ENCODE measurements at places on chromosomes 7 and 10.

GRCh38 chr7:108452707-108453106 is 3.5 kb downstream of the NRCAM start:
- peak; percentile 62 for DNase-seq

DNA sequence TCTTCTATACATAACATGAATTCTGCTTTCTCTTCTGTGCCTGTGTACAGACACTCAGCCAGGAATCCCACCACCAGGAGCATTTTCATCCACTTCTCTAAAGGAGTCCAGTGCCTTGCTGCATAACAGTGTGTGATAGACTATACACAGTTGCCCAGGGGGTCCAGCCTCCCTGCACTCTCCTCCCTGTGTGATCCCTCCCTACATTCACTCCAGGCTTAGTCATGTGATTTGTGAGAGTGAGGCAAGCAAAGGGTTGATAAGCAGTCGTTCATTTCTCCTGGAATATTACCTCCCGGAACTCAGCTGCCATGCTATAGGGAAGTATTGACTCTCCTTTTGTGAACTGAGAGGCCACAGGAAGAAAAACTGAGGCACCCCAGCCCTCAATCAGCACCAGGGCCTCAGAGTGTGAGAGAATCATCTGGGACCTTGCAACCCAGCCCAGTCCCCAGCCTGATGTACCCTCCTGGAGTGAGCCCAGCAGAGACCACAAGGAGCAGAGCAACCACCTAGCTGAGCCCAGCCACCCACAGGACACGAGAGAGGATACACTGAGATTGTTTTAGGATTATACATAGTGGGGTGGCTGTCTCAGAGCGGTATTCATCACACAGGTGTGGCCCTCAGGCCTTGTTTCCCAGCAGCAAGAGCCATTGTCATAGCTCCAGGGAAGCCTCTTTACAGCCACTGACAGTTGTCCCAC is 45.0 kb upstream of the EEPD1 start:
- DNase-seq: no peak

DNA sequence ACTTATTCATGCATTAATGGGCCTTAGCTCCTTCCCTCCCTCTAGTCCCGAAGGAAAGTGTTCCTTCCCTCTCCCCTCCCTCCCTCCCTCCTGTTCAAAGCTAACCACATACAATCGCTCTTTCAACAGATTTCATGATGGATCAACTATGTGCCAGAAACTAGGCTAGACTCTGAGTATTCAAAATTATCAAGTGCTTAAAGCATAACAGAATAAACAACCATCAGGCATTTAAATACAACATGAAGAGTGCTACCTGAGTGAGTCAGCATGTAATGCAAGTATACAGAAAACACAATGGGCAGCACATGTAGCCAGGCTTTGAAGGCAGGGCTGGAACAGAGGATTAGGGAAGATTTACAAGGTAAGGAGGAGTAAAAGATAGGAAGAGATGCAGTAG is 11.3 kb downstream of the CHCHD3 start:
- DNase-seq: no peak

GRCh38 chr7:49669692-49670260 is 103.7 kb upstream of the VWC2 start:
- DNase-seq: no peak

DNA sequence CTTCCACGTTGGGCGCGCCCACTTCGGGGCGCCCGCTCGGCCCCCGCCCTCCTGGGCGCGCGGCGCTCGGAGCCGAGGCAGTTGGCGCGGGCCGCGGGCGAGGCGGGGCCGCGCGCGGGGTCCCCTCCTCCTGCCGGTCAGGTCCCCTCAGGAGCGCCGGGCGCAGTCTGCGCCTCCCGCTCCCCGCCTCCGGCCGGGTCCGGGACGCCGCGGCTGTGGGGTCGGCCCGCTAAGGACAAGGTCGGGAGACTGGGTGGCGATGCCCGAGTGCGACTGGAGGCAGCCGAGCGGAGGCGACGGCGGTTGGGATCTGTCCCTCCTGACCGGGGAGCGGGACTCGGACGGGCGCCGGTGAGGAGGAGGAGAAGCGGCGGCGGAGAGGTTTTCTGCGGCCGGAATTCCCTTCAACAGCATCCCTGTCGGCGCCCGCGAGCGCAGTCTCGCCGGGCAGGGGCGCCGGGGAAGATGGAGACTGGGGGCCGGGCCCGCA is at the start of gene ATRNL1:
ATRNL1 (plus strand) TSS at position 80 of the 490 bp plus-strand sequence; CDS start at position 466, 386 bp downstream.
- peak; percentile 63 for DNase-seq

DNA sequence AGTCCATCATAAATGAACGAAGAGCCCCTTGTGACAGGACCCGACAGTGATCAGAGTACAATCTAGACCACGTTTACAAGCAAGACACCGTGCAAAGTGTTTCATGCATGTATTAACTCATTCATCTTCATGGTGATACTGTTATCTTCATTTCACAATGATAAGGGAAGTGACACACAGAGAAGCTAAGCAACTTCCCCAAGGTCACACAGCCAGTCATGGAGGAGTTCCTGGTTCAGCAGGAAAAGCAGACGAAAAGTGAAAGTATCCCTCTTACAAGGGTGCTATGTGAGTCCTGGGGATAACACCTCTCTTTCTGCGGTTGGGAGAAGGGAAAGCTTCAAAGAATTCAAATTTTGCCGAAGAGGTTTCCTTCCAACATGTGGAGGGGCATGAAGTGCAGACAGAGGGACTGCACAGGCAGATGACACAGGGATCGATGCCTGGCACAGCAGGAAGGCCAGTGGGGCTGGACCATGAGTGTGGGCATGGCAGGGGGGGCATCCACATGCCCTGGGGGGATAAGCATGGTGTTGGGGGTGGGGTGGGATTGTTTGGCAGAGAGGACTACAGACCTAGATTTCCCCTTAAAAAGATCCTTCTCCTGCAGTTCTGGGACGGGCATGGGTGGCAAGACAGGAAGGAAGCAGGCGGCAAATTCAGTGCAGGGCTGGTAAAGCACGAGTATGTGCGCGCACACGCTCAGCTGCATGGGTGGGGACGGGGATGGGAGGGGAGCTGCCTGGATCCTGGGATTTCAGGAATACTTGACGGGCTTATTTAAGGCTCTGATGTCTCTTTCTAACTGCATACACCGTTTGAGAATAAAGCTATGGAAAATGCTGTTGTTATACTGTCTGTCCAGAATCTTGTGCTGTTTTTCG is 33.5 kb upstream of the DDC start:
- no peak for DNase-seq

DNA sequence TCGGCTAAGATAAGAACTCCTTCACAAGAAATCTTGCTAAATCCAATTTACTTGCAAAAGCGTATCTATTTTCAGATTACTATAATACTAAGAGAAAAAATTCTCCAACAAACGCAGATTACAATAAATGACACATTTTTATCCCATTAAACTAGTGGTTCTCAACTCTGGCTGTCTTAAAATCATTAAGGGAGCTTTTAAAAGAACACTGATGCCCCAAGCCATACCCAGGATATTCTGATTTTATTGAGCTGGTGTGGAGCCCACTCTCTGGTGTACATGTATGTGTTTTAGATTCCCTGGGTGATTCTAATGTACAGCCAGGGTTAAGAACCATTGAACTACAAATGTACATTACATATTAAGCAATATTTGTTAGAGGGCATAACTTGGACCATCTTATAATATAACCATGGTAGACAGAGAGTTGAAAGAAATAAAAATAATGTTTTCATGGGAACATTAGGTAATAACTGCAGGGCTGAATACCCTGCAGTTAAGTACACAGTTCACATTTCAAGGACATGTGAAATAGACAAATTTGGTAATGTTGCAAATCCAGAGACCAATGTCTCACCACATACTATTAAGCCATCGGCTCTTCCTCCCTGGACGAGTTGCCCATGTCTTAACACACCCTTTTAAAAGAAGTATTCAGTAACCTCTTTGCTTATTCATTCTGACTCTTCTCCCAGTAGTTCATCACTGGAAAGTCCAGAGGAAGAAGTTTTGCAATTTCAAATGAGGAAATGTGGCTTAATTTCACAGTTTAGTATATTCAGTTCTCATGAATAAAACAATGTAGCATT is 6.2 kb downstream of the GSAP start:
- DNase-seq: no peak

DNA sequence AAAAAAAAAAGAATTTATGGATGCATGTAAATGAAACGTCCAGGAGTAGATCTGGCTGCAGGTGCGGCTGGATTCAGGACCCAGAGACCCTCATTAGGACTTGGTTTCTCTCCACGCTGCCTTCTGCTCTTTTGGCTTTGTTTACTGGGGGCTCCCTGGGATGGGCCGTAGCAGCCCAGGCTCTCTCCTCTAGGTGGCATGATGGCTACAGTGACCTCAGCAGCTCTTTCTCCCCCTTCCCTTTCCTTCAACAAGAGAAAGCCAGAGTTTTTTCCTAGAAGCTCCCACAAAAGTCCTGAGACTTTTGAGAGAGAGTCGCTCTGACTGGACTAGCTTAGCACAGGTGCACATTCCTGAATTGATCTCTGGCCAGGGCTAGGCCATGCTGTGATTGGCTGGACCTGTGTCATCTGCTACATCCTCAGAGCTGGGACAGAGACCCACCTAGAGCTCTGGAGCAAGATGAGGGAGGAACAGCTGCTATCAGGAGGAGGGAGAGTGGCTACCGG is 67.8 kb upstream of the PDCD4 start:
- peak; percentile 81 for DNase-seq

GRCh38 chr7:123655614-123656013 is at the start of gene LMOD2:
Gene LMOD2, plus strand, starts transcription at chr7:123655866. Its CDS starts 98 bp downstream, at chr7:123655964.
- DNase-seq: no peak

GRCh38 chr10:32253276-32253675 is 93.7 kb downstream of the EPC1 start:
- DNase-seq: no peak

DNA sequence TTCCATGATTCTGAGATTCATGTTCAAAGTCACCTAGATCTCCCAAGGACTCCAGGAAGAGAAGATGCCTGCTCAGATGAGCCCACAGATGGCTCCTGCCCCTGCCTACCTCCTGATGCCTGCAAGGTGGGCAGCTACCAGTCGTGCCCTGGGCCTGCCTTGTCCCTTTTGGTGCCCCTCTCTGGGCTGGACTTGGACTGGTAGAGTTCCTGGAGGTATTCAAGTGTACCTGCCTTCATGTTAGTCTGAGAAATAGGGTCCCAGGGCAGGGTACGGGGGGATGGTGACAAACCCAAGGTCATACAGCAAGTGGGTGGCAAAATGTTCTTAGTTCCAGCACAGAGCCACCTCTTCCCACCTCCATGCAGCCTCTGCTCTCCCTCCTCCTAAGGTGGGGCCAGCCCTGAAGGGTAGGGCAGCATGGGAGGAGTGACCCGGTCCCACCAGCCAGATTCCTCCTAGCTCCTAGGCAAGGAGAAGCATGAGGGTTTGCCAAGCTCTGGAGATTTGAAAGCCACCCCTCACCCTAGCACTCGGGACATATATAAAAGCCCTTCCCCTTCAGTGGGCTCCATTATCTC is 80.8 kb upstream of the UNC5B start:
- no peak for DNase-seq

DNA sequence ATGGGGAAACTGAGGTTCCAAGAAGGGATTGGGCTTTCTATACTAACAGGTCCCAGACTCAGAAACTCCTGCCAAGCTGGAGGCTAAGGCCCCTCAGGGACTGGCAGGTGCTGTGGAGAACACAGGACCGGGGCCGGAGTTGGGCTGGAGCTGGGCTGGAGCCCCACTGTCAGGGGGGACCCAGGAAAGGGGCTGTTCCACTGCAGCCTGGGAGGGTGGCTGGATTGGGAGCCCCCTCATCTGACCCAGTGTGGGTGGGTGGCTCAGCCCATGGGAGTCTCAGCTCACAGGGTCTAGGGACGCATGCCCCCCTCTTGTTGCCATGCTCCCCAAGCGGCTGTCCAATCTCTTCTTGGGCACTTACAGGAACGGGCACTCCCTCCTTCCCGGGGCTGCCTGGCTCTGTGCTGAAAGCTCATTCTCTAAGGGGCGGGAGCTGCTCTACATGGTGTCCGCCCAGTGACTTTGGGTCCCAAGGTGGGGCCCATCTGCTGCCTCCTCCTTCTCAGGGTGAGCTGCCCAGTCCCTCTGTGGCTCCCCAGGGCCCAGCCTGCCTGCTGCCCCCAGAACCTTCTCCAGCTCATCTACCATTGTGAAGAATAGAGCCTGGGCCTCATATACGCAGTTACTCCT is 126.5 kb downstream of the MYL10 start:
- DNase-seq: no peak

DNA sequence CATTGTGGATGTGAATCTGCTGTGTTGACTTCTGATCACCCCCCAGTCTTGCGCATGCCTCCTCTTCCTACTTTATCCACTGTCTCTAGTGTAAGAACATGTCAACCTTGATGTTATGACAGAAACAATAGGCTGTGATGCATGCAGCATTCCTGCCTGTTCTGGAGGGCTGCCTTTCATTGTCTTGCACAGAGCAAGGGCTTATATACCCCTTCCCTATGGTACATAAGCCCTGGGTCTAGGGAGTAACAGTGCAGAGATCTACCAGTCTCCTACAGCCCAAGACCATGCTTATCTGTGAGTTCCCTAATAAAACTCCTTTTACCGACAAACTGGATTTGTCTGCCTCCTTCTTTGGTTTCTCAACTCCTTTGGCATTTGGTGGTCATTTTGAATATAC is 177.0 kb upstream of the STK17A start:
- no peak for DNase-seq

GRCh38 chr10:113326160-113327111 is 226.4 kb upstream of the HABP2 start:
- peak; percentile 84 for DNase-seq

GRCh38 chr10:75016325-75016724 is 95.1 kb upstream of the SAMD8 start:
- DNase-seq: no peak

DNA sequence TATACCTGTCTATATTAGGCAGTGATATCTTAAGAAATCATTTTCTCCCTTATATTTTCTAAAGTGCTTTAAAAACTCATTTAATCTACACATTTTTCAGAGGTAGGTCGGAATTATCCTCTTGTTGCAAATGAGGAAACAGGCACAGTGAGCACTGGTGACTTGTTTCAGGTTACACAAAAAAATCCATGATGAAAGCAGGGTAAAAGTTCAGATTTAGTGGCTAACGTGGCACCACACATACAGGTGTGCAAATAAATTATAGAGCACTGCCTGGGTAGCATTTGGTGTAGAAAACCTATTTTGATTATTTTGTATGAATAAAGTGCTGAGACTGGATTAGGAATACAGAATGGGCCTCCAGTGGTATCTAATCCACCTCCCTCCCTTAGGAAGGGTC is 26.6 kb downstream of the ARMC10 start:
- DNase-seq: no peak

- no peak for DNase-seq
Measured at GRCh38 chr10:20380401-20380800, 516.7 kb downstream of the NEBL start.

GRCh38 chr10:5540891-5541290 is 16.1 kb downstream of the CALML3 start:
- DNase-seq: no peak
